ENCODE measurements at places on chromosomes 5 and 9. TPM values are rescaled to one million over a fixed set of nuclear protein-coding genes. Genes with fewer than 3 reads are reported as not detected.

The TNFSF15 gene
- total RNA-seq: 0.07 TPM

GRCh38 chr5:73495772-73496335, 2.4 kb upstream of the BTF3 start:
- peaks cover 26% of the 10 kb centered on the region for H3K4me1 ChIP-seq
- no peak overlapping the region for H3K4me3 ChIP-seq
- no peak overlapping the region for H3K27ac ChIP-seq
- H3K27me3 ChIP-seq: no peaks in the 10 kb centered on the region
- DNase-seq: no peak

GRCh38 chr5:73205305-73205704, 32.3 kb downstream of the TMEM174 start:
- no peaks in the 10 kb centered on the region for H3K27me3 ChIP-seq
- DNase-seq: no peak
- H3K4me1 ChIP-seq: no peaks in the 10 kb centered on the region
- no peaks in the 10 kb centered on the region for H3K36me3 ChIP-seq
- H3K4me3 ChIP-seq: no peak overlapping the region
- H3K27ac ChIP-seq: no peak overlapping the region

DNA sequence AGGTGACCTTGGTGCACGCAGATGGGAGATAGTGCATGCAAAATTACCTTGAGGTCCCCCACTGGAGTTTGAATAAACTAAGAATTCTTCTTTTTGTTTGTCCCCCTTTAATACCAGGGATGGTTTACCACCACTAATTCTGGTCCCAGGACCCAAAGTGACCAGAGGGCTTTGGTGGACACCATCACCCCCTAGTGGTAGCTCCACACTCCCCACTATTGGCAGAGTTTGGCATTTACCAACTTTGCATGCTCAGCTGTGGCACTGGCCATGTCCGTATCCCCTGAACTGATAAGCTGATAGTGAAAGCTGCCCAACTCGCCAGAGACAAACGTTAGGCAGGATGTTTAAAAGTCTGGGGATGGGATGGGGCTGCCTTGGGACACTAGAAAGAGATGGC, 3.3 kb downstream of the ASTN2 start:
- DNase-seq: no peak
- H3K4me1 ChIP-seq: no peaks in the 10 kb centered on the region
- no peak overlapping the region for H3K4me3 ChIP-seq

DNA sequence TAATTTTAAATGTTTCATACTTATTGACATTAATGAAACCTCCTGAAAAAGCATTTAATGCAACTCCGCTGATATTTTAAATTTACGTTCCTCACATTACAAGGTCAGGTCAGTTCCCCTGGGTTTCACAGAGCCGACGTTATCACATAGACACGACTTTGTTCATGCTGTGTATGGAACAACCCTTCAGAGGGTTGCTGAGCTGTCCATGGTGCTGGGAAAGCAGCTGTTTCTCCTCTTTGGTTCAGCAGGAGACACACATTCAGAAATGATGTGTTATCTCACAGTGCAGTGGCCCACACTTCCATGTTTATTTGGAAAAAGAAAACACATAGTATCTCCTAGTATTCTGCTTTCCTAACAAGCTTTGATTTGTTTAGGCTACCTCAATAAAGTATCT, 53.5 kb downstream of the PPP2R2B start:
- H3K4me1 ChIP-seq: no peaks in the 10 kb centered on the region
- DNase-seq: no peak
- no peak overlapping the region for H3K4me3 ChIP-seq
- no peaks in the 10 kb centered on the region for H3K27me3 ChIP-seq
- no peak overlapping the region for H3K27ac ChIP-seq

- no peaks in the 10 kb centered on the region for H3K36me3 ChIP-seq
- DNase-seq: no peak
- H3K4me3 ChIP-seq: no peak overlapping the region
- H3K27me3 ChIP-seq: no peaks in the 10 kb centered on the region
- no peak overlapping the region for H3K27ac ChIP-seq
These were observed 1028.5 kb downstream of the NR2F1-AS1 start for GRCh38 chr5:92552206-92553160.

The OGN gene
- total RNA-seq: 0.64 TPM

The ARRDC1 gene
- 11.7 TPM for total RNA-seq

DNA sequence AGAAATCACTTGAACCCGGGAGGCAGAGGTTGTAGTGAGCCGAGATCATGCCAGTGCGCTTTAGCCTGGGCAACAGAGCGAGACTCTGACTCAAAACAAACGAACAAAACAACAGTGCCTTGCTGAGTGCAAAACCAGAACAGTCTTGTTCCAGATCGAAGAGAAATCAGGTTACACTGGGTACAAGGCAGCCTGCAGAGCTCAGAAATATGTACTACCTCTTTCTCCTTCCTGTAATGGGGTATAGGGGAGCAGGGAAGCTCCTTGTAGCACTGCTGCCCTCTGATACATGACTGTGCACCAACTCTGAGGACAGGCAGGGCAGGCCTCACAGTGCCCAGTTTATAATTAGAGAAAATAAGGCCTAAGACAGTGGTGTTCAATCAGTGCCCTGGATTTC, 24.7 kb downstream of the TBC1D2 start:
- H3K27ac ChIP-seq: no peak overlapping the region
- H3K36me3 ChIP-seq: peaks cover 16% of the 10 kb centered on the region
- H3K4me3 ChIP-seq: no peak overlapping the region
- H3K4me1 ChIP-seq: peaks cover 18% of the 10 kb centered on the region

DNA sequence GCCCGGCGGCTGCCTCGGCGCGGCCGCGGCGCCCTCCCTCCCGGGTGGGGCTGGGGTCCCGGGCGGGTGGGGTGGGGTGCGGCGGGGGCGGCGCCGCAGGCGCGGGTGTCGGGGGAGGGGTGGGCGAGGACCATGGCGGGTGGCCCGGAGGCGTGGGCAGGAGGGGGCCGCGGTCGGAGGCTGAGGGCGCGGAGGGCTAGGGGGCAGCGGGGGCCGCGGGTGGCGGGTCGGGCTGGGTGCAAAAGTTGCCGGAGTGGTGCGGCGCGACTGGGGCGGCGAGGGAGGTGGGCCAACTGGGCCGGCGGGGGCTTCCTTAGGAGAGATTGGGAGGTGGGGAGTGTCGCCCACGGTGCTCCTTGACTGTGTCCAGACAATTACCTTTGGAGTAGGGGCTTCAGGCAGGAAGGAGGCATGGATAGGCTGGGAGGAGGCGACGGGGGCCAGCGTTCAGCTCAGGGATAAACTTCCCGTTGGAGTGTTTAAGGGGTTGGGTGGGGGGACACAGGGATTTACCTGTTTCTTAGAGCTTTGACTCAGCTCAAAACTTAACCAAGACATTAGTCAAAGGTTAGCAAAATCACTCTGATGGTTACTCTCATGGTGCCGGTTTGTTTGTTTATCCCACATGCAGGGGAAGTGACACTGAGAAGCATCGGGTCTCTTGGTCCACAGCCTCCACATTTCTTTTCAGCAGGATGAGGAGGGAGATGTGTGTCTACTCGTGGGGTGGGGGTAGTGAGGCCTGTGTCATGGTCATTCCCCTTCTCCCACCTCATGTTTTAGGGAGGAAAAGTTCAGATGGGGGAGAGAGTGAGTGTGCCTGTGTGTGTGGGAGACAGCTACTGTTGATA, 859 bp downstream of the CSNK1G3 start:
- DNase-seq: peak; percentile 60
- H3K4me1 ChIP-seq: peaks cover 6% of the 10 kb centered on the region
- H3K27me3 ChIP-seq: no peaks in the 10 kb centered on the region
- H3K27ac ChIP-seq: peak overlapping the region; percentile 91
- H3K4me3 ChIP-seq: peak overlapping the region; percentile 88

GRCh38 chr5:62627901-62628300, 49.3 kb downstream of the LRRC70 start:
- H3K36me3 ChIP-seq: no peaks in the 10 kb centered on the region
- H3K27ac ChIP-seq: no peak overlapping the region
- H3K4me3 ChIP-seq: no peak overlapping the region
- H3K27me3 ChIP-seq: no peaks in the 10 kb centered on the region
- DNase-seq: no peak

- no peak overlapping the region for H3K27ac ChIP-seq
- DNase-seq: no peak
- no peaks in the 10 kb centered on the region for H3K27me3 ChIP-seq
- H3K4me3 ChIP-seq: no peak overlapping the region
These were observed 105.2 kb upstream of the PRR16 start for GRCh38 chr5:120358949-120359348.

DNA sequence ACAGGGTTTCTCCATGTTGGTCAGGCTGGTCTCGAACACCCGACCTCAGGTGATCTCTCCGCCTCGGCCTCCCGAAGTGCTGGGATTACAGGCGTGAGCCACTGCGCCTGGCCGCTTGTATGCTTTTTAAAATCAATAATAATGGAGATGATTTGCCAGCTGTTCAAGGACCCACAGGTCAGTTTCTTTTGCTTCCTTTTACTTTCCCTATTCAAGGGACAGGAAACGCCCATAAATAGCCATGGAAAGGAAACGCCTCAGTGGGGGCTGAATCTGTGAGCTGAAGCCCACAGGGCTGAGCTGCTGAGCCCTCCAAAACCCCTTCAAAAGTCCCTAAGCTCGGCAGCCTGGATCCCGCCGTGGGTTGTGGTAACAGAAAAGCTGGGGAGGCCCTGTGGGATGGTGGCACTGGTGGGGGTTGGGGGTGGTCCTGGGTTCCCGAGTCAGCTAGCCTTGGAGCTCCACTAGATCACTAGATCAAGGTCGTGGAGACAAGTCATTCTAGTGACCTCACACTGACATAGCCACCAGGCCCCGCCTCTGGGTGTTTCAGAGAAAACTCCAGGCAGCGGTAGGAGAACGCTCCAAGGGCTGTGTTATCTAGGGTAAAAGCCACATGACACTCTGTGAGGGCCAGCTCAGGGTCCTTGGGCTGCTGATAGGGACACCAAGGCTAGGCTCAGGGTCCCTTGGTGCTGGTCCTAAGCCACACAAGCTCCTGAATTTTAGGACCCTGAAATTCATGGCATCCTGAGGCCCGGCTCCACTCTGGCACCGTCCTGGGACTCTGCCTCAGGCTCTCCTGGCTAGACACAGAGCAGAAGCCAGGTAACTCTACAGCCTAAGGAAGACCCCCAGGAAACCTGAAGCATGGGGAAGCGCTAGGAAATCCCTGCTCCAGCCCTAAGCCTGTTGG, 18.0 kb upstream of the DUSP1 start:
- peak; percentile 83 for DNase-seq
- peak overlapping the region; percentile 22 for H3K4me3 ChIP-seq
- H3K27me3 ChIP-seq: no peaks in the 10 kb centered on the region

DNA sequence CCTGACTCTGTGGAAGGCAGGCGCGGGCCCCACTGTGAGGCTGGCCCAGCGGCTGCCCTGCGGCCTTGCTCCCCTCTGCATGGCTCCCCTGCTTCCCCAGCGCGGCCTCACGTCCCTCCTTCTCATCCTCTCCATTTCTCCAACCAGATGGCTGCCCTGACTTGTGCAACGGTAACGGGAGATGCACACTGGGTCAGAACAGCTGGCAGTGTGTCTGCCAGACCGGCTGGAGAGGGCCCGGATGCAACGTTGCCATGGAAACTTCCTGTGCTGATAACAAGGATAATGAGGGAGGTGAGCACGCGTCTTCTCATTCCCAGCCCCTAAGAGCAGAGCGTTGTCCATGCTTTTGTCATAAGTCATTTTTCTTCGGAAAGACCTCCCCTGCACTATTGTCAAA, 129.0 kb upstream of the WWC1 start:
- H3K36me3 ChIP-seq: no peaks in the 10 kb centered on the region
- no peaks in the 10 kb centered on the region for H3K4me1 ChIP-seq
- no peak for DNase-seq
- no peak overlapping the region for H3K27ac ChIP-seq
- no peak overlapping the region for H3K4me3 ChIP-seq
- peaks cover 2% of the 10 kb centered on the region for H3K27me3 ChIP-seq

GRCh38 chr5:8474569-8474930, 605.6 kb downstream of the MTRR start:
- no peaks in the 10 kb centered on the region for H3K4me1 ChIP-seq
- no peaks in the 10 kb centered on the region for H3K36me3 ChIP-seq
- DNase-seq: no peak
- no peaks in the 10 kb centered on the region for H3K27me3 ChIP-seq
- no peak overlapping the region for H3K27ac ChIP-seq

DNA sequence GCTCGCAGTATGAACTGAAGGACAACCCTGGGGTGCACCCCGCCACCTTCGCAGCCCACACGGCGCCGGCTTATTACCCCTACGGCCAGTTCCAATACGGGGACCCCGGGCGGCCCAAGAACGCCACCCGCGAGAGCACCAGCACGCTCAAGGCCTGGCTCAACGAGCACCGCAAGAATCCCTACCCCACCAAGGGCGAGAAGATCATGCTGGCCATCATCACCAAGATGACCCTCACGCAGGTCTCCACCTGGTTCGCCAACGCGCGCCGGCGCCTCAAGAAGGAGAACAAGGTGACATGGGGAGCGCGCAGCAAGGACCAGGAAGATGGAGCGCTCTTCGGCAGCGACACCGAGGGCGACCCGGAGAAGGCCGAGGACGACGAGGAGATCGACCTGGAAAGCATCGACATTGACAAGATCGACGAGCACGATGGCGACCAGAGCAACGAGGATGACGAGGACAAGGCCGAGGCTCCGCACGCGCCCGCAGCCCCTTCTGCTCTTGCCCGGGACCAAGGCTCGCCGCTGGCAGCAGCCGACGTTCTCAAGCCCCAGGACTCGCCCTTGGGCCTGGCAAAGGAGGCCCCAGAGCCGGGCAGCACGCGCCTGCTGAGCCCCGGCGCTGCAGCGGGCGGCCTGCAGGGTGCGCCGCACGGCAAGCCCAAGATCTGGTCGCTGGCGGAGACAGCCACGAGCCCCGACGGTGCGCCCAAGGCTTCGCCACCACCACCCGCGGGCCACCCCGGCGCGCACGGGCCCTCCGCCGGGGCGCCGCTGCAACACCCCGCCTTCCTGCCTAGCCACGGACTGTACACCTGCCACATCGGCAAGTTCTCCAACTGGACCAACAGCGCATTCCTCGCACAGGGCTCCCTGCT, 3.8 kb downstream of the IRX1 start:
- no peak for DNase-seq
- H3K4me3 ChIP-seq: no peak overlapping the region
- H3K27ac ChIP-seq: no peak overlapping the region
- no peaks in the 10 kb centered on the region for H3K36me3 ChIP-seq
- H3K27me3 ChIP-seq: peaks cover 3% of the 10 kb centered on the region

GRCh38 chr5:80277191-80277590, 21.3 kb upstream of the SERINC5 start:
- H3K27ac ChIP-seq: no peak overlapping the region
- no peaks in the 10 kb centered on the region for H3K4me1 ChIP-seq
- no peak for DNase-seq
- no peak overlapping the region for H3K4me3 ChIP-seq

DNA sequence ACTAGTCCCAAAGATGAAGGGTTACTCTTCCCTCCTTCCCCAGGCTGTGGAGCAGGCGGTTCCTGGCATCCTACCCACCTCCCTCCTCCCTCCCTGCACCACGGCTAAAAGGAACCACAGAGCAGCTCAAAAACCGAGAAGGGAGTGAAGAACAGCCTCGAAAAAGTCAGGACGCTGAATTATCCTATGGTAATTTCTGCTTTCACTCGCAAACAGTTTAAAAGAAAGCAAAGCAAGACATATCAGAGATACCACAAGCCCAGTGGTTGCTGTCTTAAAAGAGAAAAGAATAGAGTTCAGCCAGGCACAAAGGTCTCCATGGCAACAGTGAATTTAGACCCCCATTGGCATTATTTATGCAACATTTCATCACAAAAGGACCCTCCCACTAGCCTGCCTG, 315.4 kb downstream of the CTNND2 start:
- H3K36me3 ChIP-seq: no peaks in the 10 kb centered on the region
- H3K4me1 ChIP-seq: no peaks in the 10 kb centered on the region
- H3K27ac ChIP-seq: no peak overlapping the region
- no peak for DNase-seq
- no peaks in the 10 kb centered on the region for H3K27me3 ChIP-seq
- no peak overlapping the region for H3K4me3 ChIP-seq

Data from psoas muscle (tissue), 8 donors.